Spinal cord (tissue), 10 donors: ENCODE measurements at places on chromosomes 1 and 21.

DNA sequence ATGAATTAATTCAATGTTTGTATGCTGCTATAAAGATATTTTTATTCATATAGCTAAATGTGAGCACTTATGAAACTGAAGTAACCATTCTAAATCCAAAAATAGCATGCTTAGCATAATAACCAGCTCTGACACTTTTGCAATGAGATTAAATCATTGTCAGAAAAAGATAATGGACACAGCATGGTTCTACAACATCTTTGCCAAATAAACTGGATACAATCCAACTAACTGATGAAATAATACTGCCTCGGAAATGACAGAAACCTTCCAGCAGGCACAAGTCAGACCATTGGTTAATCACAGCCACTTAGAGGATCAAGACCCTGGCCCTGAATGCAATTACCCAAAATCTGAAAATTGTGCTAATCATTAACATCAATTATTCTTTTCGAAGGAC, 592.7 kb upstream of the ADGRL4 start:
- no peaks in the 10 kb centered on the region for H3K36me3 ChIP-seq
- H3K4me1 ChIP-seq, result no peaks in the 10 kb centered on the region
- H3K27me3 ChIP-seq, result no peaks in the 10 kb centered on the region
- H3K27ac ChIP-seq, result no peak overlapping the region
- DNase-seq, result no peak
- H3K4me3 ChIP-seq, result no peak overlapping the region

DNA sequence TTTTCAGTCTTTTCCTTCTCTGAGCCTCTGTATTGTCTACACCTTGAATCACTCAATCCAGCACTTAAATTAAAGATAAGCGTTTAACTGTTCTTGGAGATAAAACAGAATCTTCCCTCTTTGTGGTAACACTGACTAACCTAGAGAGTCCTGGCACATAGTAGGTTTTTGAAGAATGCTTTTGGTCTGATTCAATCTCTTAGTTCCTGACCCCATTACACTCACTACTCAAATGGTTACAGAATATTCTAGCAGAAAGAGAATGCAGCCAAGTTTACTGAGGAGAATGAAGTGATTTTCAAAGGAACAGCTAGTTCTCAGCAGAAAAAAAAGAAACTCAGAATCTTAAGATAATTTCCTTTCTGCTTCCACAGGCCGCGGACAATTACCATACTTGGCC, 309.2 kb upstream of the PRMT6 start:
- DNase-seq, result no peak
- no peaks in the 10 kb centered on the region for H3K27me3 ChIP-seq
- H3K27ac ChIP-seq, result no peak overlapping the region
- no peaks in the 10 kb centered on the region for H3K36me3 ChIP-seq

DNA sequence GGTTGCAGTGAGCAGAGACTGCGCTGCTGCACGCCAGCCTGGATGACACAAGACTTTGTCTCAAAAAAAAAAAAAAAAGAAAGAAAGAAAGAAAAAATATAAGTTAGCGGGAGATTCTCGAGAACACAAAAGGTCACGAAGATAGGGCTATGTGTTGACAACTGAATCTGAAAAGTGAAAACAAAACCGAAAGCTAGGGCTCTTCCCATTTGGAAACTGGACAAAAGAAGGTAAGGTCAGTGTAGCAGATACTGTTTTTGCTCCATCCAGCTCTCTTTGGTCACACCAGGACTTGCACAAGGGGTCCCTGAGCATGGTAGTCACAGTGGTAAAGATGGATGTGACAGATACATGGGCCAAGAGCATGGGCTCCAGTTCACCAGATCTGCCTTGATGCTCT, 60.4 kb upstream of the MAP10 start:
- no peak for DNase-seq
- H3K36me3 ChIP-seq, result no peaks in the 10 kb centered on the region
- H3K27me3 ChIP-seq, result no peaks in the 10 kb centered on the region
- H3K4me1 ChIP-seq, result no peaks in the 10 kb centered on the region

- H3K36me3 ChIP-seq, result peaks cover 74% of the 10 kb centered on the region
- no peaks in the 10 kb centered on the region for H3K27me3 ChIP-seq
- no peak overlapping the region for H3K27ac ChIP-seq
Measured at GRCh38 chr1:160293020-160293968, 8.4 kb upstream of the PEX19 start.

- no peaks in the 10 kb centered on the region for H3K4me1 ChIP-seq
- H3K27me3 ChIP-seq, result no peaks in the 10 kb centered on the region
- H3K27ac ChIP-seq, result no peak overlapping the region
- no peak for DNase-seq
Measured at GRCh38 chr21:26916799-26917198, 50.1 kb downstream of the ADAMTS5 start.

DNA sequence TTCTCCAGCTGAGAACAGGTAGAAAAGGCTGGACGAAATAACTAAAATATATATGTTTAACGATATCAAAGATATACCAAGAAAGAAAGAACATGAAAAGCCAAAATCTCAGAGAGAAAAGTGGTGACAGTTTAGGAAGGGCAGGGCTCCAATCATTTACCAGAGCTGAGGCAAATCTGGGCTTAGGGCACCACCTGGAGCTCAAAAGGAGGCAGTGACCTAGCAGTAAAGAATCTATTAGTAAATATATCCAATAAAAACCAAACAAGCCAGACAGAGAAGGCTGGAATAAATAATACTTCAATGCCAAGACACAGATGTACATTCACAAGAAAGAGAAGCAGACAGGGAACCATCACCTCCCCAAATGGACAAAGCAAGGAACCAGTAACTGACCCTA, 43.5 kb downstream of the CHIA start:
- no peak overlapping the region for H3K4me3 ChIP-seq
- no peak overlapping the region for H3K27ac ChIP-seq
- H3K36me3 ChIP-seq, result no peaks in the 10 kb centered on the region
- H3K27me3 ChIP-seq, result no peaks in the 10 kb centered on the region
- no peak for DNase-seq

DNA sequence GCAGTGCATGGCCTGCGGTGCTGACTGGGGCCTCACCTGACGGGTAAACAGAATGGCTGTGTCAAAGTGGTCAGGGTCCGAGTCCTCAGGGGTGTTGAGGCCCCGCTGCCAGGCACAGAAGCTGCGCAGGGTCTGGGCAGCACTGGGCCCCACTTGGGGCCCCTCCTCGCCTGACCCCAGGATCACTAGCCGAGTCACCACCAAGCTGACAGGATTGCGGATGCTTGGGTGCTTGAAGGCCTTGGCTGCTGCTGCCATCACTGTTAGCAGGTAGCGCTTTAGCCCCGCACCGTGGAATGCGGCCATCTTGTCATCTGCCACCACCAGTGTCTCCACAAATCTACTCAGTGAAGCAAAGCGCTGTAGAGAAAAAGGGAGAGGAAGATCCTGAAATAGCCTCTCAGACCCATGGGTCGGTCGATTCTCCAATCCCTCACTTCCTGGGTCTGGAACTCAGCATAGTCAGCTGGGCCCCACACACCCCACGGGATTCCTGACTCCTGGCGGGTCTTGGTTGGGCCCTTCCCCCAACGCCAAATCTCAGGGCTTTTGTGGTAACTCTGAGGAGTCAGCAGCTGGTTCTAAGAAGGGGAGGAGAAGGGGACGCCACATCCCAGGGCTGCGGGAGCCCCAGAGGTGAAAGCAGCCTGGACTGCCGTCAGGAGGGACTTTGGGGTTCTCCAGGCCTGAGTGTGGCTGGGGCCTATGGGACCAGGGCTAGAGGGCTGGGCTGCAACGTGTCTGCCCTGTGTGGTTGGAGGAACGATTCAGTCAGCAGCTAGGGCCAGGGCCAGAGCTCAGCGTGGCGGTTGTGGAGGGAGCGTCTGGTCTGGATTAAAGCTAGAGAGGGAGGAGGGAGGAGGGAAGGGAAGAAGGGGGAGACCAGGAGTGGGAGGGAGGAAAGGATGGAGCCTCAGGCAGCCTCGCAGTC, 2.1 kb downstream of the ADAMTS4 start:
- peak overlapping the region; percentile 37 for H3K4me3 ChIP-seq
- H3K27me3 ChIP-seq, result no peaks in the 10 kb centered on the region
- H3K4me1 ChIP-seq, result peaks cover 74% of the 10 kb centered on the region
- peak overlapping the region; percentile 99 for H3K27ac ChIP-seq
- H3K36me3 ChIP-seq, result peaks cover 6% of the 10 kb centered on the region
- DNase-seq, result no peak

DNA sequence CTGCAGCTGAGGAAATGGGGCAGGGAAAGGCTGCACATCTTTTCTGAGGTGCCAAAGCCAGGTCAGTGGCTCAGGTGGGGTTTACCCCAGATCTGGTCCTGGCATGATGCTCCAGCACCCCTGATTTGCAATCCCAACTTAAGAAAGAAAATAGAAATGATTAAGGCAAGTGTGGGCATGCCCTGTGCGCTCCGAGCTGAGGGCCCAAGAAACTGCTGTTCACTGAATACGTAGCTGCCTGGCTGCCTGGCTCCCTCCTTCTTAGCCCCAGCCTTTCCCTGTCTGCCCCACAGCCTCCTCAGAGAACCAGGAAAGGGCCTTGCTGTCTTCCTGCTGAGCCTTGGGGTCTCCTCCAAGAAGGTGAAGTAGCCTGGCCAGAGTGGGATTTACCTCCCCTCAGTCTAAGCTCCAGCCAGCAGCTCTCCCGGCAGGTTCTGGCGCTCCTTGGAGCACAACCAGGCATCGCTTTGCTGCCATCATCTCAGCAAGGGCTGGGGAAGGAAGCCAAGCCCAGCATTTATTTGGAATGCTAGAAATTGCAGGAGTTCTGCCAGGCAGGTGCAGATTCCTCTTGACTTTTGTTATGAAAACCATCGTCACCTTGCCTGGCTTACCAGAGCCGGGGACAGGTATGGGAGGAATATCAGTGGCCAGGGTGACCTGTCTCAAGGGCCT, 51.3 kb upstream of the SELENON start:
- H3K4me1 ChIP-seq, result peaks cover 34% of the 10 kb centered on the region
- no peak overlapping the region for H3K27ac ChIP-seq
- H3K27me3 ChIP-seq, result no peaks in the 10 kb centered on the region
- peaks cover 18% of the 10 kb centered on the region for H3K36me3 ChIP-seq

GRCh38 chr1:236727521-236727920, 41.2 kb downstream of the ACTN2 start:
- H3K4me3 ChIP-seq, result no peak overlapping the region
- H3K27me3 ChIP-seq, result no peaks in the 10 kb centered on the region
- no peak for DNase-seq
- H3K36me3 ChIP-seq, result peaks cover 14% of the 10 kb centered on the region

GRCh38 chr1:52444463-52444862, 40.1 kb downstream of the PRPF38A start:
- H3K36me3 ChIP-seq, result peaks cover 27% of the 10 kb centered on the region
- no peaks in the 10 kb centered on the region for H3K27me3 ChIP-seq
- no peak for DNase-seq
- H3K4me3 ChIP-seq, result no peak overlapping the region

- H3K36me3 ChIP-seq, result no peaks in the 10 kb centered on the region
- DNase-seq, result no peak
- H3K27ac ChIP-seq, result no peak overlapping the region
- H3K4me3 ChIP-seq, result no peak overlapping the region
- no peaks in the 10 kb centered on the region for H3K27me3 ChIP-seq
Measured at GRCh38 chr1:83819436-83819835, 179.5 kb downstream of the TTLL7 start.

DNA sequence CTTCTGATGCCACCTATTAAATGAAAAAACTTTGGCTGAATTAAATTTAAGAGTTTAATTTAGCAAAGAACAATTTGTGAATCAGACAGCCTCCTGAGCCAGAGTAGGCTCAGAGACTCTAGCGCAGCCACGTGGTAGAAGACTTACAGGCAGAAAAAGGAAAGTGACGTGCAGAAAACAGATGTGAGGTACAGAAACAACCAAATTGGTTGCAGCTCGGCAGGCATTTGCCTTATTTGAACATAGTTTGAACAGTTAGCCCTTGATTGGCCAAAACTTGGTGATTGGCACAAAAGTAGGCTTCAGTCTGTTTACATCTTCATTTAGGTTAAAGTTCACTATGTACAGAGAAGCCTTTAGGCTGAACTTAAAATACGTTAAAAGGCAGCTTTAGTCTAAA, 22.9 kb downstream of the TCP10L start:
- H3K36me3 ChIP-seq, result no peaks in the 10 kb centered on the region
- peak; percentile 42 for DNase-seq
- no peaks in the 10 kb centered on the region for H3K4me1 ChIP-seq
- no peak overlapping the region for H3K4me3 ChIP-seq
- no peaks in the 10 kb centered on the region for H3K27me3 ChIP-seq

GRCh38 chr1:66286307-66286706, 247.6 kb upstream of the SGIP1 start:
- no peak overlapping the region for H3K4me3 ChIP-seq
- no peaks in the 10 kb centered on the region for H3K27me3 ChIP-seq
- H3K4me1 ChIP-seq, result no peaks in the 10 kb centered on the region
- H3K27ac ChIP-seq, result no peak overlapping the region
- DNase-seq, result no peak

DNA sequence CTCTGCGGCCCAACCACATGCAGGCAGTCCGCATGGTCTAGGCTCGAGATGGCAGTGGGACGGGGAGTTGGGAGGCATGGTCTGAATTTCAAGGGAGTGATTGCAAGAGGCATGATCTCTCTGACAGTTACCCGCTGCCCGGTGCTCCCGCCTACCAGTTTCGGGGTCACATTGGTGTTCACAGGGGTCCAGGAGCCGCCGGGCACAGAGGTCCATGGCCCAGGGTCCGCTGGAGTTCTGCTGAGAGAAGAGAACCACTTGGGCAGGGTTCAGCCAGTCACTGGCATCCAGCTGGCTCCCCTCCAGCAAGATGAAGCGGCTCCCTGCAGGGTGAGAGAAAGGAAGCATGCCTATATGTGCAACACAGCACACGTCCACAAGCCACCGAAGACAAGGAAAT, 141.3 kb downstream of the ASTN1 start:
- H3K4me3 ChIP-seq, result no peak overlapping the region
- no peak for DNase-seq
- peak overlapping the region; percentile 1 for H3K27ac ChIP-seq
- H3K4me1 ChIP-seq, result peaks cover 16% of the 10 kb centered on the region

DNA sequence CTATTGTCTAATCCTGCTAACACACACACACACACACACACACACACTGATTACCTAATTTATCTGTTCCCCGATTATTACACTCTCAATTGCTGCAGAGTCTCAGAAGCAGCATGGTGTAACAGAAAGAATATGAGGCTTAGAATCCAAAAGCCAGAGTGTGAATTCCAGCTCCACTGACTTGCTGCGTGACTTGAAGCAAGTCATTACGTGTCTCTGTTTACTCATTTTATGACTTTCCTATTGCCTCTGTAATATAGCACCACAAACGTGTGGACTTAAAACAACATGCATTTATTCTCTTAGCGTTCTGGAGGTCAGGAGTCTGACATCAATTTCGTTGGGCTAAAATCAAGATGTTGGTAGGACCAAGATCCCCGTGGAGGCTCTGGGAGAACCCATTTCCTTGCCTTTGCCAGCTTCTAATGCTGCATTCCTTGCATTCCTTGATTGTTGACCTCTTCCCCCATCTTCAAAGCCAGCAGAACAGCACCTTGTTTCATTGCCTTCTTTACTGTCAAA, 55.9 kb upstream of the ATP5PO start:
- peaks cover 3% of the 10 kb centered on the region for H3K4me1 ChIP-seq
- no peak overlapping the region for H3K4me3 ChIP-seq
- H3K27me3 ChIP-seq, result no peaks in the 10 kb centered on the region
- no peak for DNase-seq
- H3K27ac ChIP-seq, result no peak overlapping the region
